NCI-H1417 treated with DMSO at 0.1 percent for 48 hours (cell line): ENCODE measurements at places on chromosomes 13 and 19.

GRCh38 chr13:107767119-107767518 lies 448.2 kb downstream of the LIG4 start:
- DNase-seq, result peak; percentile 78

- no peak for DNase-seq
These were observed 242.7 kb upstream of the IPO5 start for GRCh38 chr13:97710797-97711196.

DNA sequence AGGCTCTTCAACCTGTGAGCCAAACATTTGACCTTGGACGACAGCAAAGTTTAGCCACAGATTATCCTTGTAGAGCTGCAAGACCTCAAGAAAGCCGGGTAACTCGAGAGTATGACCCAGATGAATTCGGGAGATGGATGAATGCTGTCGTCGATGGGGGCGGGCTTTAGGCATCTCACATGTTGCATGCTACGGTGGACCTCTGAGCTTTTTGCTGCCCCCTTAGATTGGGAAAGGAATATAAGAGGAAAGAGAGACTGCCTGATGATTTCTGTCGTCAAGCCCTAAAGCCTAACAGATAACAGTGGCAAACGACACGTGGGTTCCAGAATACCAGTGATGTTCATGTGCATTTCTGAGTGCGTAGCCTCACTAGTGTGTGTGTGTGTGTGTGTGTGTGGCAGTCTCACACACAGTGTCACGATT lies 730 bp upstream of the ABCC4 start:
- no peak for DNase-seq

GRCh38 chr13:27406178-27406939 lies 18.1 kb upstream of the GTF3A start:
- DNase-seq, result peak; percentile 49

DNA sequence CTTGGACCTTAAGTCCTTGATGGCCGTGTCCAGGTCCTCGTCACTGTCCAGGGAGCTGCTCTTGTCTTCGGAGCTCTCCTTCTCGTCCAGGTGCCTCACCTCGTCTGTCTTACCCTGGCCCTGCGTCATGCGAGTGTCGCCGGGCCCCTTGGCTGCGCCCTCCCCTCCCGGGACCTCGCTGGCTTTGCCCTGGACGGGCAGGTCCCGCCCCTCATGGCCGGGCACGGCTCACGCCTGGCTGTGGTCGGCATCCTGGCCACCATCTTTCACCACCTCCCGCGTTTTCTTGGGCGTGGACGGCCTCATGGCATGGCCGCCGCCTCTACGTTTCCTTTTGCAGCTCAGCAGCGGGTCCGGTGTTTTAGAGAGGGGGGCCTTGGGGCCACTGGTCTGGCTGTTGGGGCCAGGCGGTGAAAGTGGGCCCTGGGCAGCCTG lies 14.8 kb downstream of the RB1 start:
- no peak for DNase-seq
